ENCODE measurements at places on chromosomes 5 and 9.

DNA sequence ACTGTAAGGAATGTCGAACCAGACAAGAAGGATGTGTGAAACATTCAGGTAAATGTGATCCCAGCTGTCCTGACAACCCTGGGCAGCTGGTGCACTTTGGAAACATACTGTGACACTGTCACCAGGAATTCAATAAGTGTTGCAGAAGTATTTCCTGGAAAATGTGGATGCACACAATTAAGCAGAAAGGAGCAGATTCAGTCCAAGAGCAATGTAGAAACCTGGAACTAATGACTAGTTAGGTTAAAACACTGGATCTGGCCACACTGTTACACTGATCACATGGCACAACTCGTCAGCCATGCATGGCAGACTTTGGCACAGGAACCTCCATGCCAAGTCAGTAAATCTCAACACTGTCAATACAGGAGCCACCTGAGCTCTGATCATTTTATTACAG, 109.0 kb downstream of the FAM174A start:
- no peak for DNase-seq

DNA sequence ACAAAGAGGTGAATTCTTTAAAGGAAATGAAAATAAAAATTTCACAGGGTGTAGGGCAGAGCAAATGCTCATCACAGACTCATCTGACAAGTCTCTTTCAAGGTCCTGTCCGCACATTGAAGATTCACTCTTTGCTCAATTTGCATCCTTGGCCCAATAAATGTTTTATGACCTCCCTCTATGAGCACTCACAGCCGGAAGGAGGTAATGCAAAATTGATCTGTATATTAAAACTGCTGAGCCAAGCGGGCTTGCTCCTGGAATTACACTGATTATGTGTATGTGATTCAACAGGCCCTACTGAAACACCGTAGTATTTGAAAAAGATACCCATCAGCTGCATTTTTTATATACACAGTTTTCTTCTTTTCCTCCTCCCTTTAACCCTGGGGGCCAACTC, 246.8 kb downstream of the IZUMO3 start:
- no peak for DNase-seq

- no peak for DNase-seq
These were observed 81.4 kb upstream of the ANKRD55 start for GRCh38 chr5:56314529-56314928.

GRCh38 chr9:129513282-129513681, 107.6 kb downstream of the C9orf50 start:
- DNase-seq = no peak

DNA sequence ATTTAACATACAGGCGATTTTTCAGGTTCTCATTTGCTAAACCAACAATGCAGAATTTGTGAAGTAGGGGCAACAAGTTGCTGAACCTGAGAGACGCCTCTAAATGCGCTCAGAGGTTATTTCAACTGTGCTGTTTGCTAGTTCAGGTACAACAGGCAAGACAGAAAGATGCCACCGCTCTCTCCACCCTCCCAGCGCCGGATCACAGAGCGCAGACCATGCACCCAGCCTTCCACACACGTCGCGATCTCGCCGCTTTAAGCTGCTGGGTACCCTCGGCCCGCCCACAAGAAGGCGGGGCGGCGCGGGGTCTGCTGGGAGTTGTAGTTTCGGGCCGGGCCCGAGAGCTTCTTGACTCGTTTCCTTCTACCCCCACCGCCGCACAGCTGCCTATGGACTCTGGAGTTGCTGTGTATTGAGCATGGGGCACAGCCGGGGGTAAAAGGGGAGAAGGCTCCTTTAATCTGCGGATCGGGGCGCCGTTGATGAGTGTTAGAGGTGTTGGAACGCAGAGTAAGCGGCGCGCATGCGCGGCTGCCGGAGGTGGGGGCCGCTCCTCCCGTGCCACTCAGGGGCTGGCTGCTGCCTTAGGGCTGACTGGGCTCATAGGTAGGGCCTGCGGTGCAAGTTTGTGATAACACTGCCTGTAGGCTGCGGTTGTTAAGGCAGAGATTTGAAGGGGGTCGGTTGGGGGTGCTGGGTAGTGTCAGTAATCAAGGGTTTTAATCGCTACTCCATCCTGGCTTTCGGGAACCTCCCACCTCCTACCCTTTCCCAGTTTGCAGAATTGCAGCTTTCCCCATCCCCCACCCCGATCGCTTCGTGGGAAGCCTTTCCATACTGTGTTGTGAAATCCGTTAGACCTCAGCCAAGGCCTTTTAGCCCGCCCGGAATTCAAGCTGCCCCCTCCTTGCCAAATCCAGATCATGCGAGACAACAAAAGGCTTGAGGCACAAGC, 40.3 kb upstream of the ABCA1 start:
- DNase-seq = peak; percentile 78

- DNase-seq = no peak
These were observed 63.8 kb upstream of the CCNG1 start for GRCh38 chr5:163373436-163374084.

DNA sequence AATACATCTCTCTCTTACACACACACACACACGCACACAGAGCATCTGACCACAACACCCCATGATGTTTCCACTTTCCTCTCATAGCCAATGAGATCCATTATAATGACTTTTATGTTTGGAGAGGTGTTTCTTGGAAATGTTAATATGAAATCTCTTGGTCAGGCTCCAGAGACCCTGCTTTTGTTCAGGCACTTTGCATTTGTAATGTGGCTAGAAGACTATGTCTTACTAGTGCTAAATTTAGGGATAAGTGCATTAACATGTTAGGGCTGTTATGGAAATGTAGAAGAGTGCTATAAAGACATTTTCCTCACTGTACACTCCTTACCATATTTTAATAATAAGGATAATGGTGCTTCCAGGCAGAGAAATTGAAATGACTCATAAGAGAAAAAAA, 3.8 kb downstream of the CDH9 start:
- DNase-seq = no peak

GRCh38 chr9:14186096-14186495, 127.8 kb downstream of the NFIB start:
- no peak for DNase-seq

DNA sequence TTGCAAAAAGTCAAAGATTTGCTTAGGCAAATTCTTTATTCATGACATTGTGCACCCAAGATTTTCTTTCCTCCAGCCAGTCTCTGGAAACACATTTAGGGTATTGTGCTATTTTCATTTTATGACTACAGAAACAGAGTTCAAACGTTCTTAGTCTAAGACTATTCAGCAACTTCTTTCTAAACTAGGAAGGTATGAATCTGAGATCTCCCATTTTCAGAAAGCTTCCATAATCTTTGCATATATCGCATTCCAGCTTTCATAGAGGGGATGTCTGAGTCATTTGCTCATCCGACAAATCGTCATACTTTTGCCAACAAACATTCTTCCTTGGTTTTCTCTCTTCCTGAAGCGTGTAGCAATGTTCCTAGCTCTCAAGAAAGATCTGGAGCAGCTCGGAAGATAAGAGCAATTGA, 1.6 kb upstream of the PAPPA start:
- no peak for DNase-seq
